ENCODE measurements at places on chromosomes 6 and 20. TPM values are rescaled to one million over a fixed set of nuclear protein-coding genes. Genes with fewer than 3 reads are reported as not detected.

The SYNGAP1 gene
- 138 TPM for total RNA-seq

The GSTA3 gene
- total RNA-seq: not detected

DNA sequence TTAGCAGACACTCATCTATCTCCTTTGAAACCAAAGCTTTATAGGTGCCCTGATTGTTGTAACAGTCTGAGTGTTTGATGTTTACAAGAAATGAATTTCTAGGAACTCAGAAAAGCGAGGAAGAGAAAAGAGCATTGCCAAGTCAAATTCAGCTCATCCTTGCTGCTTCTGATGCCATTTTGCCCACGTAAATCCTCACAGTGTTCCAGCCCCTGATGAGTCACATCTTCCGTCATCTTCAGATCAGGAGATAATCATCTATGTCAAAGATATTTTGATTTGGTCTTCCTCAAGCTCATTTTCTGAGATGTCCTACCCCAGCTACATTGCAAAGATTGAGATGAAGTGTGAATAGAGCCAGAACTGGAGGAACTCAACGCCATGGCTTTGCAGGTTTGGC is 426.2 kb downstream of the BMP2 start:
- no peak for DNase-seq

The ALDH8A1 gene
- 7.2 TPM for total RNA-seq

The GPX5 gene
- not detected for total RNA-seq

DNA sequence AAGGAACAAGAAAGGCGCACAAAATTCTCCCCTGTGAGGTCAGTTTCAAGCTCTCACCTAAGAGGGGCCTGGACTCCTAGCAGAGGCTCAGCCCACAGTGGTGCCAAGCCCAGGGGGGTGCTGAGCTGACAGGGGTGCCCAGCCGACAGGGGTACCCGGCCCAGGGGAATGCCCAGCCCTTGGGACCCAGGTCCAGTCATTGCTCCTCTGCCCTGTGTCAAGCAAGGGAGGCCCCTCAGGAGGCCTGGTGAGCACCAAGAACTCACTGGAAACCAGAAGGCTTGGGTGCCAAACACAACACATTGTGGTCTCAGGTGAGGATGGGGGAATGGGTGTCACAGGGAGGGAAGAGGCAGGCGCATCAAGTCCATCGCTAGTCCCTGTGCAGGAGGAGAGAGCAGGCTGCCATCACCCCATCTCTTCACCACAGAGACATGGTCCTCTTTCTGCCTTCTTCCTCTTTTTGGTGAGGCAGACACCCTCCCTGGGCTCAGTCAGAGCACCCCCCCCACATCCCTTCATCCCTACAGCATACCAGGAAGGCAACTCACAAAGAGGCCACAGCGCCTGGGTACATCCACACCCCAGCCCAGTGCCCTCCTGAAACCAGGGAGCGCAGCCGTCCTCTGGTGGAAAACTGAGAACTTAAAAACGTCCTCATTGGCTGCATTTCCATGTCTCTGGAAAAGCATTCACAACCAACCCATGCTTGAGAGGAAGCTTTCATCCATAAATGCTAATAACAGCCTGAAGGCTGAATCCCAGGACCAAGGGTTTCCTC is 111.3 kb downstream of the BANF2 start:
- DNase-seq: no peak

The CLDN20 gene
- total RNA-seq: 0.82 TPM
